Cardiac fibroblast (primary cell): ENCODE measurements at places on chromosomes 16 and 17.

- DNase-seq, result no peak
These were observed 16.2 kb downstream of the LUC7L start for GRCh38 chr16:212999-213398.

- DNase-seq, result peak; percentile 50
These were observed 852 bp downstream of the ZNF469 start for GRCh38 chr16:88383401-88384221.

- no peak for DNase-seq
These were observed 15.4 kb downstream of the SPIRE2 start for GRCh38 chr16:89843409-89844350.

DNA sequence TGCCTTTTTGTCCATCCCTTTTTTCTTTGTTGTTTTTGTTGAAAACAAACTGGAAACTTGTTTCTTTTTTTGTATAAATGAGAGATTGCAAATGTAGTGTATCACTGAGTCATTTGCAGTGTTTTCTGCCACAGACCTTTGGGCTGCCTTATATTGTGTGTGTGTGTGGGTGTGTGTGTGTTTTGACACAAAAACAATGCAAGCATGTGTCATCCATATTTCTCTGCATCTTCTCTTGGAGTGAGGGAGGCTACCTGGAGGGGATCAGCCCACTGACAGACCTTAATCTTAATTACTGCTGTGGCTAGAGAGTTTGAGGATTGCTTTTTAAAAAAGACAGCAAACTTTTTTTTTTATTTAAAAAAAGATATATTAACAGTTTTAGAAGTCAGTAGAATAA, 4.9 kb downstream of the SOX9 start:
- peak; percentile 34 for DNase-seq

DNA sequence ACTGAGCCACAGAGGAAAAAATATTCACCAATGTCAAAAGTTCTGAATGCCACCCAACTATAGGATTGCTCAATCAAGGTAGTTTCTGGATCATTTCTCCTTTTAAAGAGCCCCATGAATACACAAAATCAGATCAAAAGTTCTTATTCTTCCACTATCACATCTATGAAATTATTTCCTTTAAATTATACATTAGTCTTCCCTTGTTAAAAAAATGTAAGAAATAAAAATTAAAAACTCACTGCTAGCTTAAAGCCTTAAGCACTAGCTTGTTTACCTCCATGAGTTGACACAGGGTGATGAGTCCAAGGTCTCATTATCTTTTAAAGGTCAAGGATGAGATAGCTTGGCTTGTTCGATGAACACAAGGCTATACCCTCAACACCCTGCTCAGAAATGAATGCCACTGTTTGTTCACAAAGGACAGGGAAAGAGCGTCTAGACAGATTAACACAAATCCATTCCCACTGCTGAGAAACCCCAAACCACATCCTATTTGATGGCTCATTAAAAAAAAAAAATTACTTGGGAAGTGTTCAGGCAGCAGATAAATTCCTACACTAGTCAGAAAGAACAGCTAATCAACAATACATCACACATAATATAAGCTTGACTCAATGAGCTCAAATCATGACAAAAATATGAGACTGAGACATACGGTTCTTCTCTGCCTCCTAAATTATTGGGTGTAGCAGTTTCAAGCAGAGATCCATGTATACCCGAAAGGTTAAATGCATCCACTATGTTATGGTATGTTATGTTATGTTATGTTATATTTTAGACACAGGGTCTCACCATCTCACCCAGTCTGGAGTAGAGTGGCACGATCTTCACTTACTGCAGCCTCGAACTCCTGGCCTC, 118.9 kb downstream of the PARN start:
- DNase-seq, result peak; percentile 84

GRCh38 chr16:30091474-30092372, at the start of gene TBX6:
TBX6 (minus strand) TSS chr16:30091924; CDS start chr16:30091193, 731 bp downstream.
- peak; percentile 93 for DNase-seq

DNA sequence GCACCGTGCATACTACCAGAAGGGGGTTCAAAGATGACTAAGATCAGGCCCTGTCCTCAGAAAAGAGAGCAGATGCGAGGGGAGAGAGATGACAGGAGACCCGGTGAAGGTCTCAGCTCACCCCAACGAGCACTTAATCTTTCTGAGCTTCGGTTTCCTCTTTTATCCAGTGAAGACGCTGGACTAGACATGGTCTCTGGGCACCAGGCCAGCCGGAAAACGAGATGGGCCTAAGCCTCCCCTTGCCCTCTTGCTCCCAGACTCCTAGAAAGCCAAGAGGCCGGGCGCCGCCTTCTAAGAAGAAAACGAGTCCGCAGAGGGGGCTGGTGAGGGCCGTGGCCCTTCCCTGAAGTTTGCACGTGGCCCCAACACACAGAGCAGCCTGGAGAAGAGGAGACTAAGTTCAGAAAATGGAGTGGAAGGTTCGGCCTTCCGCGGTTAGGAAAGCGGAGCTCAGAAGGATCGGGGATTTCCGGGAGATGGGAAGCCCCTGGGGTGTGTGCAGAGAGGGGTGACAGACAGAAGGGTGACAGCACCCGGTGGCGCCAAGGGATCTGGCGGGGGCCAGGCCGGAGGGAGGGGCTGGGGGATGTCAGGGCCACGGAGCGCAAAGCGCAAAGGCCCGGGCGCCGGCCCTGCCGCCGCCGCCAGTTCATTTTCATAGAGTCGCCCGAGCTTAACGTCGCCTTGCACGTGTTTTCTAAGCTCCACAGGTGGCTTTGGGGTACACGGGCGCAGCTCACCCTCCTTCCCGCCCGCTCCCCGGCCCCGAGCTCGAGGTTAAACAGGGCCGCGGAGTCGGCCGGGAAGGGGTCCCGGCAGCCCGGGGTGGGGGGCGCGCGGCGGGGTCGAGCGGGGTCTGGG, 42.1 kb upstream of the BHLHA9 start:
- no peak for DNase-seq

DNA sequence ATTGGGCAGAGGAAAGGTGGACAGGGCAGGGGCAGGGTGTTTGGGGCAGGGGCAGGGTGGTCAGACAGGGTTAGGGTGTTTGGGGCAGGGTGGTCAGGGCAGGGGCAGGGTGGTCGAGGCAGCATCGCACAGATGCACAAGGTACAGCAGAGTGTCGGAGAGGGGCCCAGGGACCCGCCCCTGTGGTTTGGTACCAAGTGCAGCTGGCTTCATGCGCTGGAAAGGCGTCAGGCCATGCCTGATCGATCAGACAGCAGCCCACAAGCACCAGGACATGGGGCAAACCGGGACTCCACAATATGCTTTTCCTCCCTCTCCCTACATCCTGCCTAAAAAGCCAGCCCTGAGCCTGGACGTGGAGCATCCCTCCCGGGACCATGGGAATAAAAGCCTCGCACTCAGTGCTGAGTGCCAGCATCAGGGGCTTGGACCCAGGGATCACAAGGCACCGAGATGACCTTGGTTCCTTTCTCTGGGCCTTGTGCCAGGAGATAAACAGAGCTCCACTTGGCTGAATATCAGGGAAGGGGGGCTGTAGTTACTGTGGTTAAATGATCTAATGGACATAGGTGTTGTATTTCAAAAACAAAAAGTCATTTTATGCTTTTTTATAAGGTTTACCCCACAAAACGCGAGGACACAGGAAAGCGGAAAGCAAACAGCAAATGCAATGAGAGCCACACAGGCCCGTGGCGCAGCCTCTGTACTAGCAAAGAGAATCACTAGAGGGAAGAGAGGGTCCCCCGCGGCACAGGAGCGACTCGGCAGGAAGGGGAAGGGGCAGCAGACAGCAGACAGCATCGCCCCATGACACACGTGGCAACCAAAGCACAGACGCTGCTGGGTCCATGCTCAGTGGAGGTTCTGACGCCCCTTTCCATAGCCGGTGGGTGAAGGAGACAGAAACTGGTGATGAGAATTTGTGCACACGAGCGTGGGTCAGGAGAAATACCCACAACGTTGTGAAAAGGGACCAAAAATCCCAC, 5.3 kb upstream of the HEXD start:
- no peak for DNase-seq

GRCh38 chr16:30951750-30952149, 2.9 kb downstream of the ORAI3 start:
- peak; percentile 77 for DNase-seq

- DNase-seq, result no peak
These were observed 161.7 kb upstream of the MAF start for GRCh38 chr16:79762217-79762616.

- DNase-seq, result peak; percentile 47
These were observed 1.2 kb downstream of the AP2B1 start for GRCh38 chr17:35588196-35588920.

DNA sequence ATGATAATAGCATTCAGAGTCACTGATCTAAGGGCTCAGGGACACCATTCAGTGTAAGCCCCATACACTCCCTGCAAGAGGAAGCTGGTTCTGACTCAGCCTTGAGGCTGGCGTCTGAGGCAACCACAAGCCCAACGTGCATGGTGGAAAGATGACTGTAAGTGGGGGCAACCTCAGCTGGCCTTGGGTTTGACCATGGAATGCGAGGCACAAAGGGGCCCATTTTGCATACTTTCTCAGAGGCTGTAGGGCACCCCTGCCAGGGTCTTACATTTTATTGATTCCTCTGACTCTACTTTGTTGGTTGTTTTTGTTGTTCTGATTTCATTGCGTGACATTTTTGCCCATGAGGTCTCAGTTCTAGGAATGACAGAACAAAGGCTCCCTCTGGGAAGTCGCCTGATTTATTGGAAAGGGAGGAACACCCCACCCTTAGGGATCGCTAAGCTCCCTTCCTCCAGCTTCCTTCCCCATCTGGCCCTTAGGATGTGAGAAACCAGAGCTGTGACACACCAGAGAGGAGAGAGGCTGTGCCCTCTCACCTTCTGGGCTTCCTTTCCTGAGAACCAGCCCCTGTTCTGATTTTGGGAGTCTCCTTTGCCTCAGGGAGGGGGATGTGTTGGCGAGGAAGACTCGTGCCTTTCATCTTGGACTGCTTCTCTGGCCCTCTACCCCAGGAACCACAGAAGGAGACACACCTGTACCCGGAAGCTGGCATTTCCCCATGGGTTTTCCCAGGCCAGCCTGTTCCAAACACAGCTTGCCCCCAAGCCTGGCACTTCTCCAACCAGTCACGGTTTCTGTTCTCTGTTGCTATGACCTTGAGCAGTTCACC, 5.6 kb upstream of the CIITA start:
- peak; percentile 58 for DNase-seq

DNA sequence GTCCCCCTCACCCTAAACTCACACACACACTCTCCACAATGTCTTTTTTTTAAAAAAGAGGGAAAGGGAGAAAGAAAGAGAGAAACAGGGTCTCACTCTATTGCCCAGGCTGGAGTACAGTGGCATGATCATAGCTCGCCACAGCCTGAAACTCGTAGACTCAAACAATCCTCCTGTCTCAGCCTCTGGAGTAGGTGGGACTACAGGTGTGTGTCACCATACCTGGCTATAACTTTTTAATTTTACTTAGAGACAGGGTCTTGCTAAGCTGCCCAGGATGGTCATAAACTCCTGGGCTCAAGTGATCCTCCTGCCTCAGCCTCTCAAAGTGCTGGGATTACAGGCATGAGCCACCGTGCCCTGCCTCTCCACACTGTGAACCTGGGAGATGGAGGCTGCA, 24.9 kb downstream of the LITAF start:
- no peak for DNase-seq

GRCh38 chr17:56244268-56244890, 91.1 kb downstream of the ANKFN1 start:
- DNase-seq, result no peak

DNA sequence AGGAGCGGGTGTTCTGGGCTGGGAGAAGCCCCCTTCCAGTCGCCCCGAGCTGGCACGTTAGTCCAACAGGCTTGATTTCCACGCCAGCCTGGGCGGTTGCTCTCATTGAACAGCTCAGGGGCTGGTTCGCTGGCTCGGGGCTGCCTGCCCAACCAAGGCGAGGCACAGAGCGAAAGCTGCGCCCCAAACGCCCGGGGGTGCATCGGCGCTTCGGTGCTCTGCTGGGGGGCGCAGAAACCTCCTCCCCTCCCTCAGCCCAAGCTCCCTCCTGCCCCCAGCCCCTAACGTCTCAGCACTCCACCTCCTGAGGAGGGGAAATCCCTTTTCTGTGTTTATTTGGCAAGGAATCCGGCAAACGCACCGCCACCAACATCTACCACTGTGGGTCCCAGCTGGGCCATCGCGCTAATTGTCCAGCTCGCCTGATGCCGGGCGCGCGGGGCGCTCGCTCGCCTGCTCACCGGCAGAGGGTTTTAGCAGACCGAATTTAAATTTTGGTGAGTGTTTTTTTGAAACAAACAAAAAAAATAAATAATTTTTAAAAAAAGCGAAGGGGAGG, 29.5 kb upstream of the RBFOX1 start:
- DNase-seq, result no peak

- DNase-seq, result no peak
These were observed 201.4 kb upstream of the CHMP6 start for GRCh38 chr17:80790021-80790765.
